ENCODE measurements at places on chromosomes 1 and 21.

GRCh38 chr1:11373895-11374747 lies 101.1 kb downstream of the UBIAD1 start:
- no peak for DNase-seq

- no peak for DNase-seq
Observed at GRCh38 chr1:218481116-218481775, 136.1 kb downstream of the TGFB2 start.

DNA sequence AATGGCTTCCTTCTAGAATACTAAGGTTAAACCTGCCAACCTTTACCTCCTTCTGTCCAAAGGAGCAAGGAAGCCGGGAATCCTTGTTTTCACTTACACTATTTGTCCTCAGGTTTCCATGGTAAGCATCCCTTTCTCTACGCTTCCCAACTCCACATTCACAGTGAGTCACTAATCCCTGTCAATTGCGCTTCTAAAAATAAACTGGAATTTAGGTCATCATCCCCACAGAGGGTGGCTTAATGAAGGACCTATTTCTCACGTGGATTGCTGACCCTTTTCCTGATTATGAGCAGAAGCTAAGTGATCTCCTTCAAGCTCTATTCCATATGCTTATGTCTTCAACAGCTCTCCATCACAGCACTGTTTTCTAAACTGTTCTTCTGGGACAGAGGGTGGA lies 39.9 kb upstream of the ABCA4 start:
- DNase-seq: no peak

DNA sequence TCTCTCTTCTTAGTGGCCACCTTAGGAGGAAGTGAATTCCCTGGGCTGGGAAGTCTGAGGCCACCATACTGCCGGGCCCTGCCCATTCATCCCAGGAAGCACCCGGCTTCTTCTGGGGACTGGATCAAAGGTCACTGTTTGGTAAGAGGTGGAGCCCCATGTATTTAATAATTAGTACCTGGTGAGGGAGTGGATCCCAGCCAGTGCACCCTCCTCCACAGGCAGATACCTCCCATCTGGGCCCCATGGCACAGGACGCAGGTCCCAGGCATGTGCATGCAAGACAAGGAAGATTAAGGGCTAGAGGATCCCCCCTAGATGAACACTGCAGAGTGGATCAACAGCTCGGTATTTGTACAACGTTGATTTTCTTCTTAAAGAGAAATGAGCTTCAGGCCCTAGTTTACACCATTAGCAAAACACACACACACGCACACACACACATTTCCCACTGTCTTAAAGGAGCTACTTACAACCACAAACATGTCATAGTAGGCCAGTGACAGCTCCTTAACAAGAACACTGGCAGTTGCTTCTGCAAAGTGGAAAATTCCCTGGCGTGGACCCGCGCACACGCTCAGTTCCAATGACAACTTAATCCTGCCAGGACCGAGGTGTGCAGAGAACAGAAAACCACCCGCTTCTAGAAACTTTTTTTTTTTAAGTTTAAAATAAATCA lies 90.7 kb downstream of the MRPL37 start:
- DNase-seq: no peak

- no peak for DNase-seq
Observed at GRCh38 chr1:239263801-239264200, 122.6 kb upstream of the CHRM3 start.

GRCh38 chr1:25103164-25103795 lies 129.0 kb downstream of the SYF2 start:
- DNase-seq: no peak

Data from stimulated activated CD4-positive, alpha-beta T cell treated with anti-CD3 and anti-CD28 coated beads, Interleukin-12 subunit alpha, Interleukin-12 subunit beta, amount 100 ng/mL, for 4 hours (primary cell).